ENCODE measurements at places on chromosomes 1 and 21.
A peak's percentile ranks its signal among the peaks of the same experiment; 100 is the strongest.

GRCh38 chr1:31924839-31925238, 13.3 kb downstream of the PTP4A2 start:
- DNase-seq, result no peak

DNA sequence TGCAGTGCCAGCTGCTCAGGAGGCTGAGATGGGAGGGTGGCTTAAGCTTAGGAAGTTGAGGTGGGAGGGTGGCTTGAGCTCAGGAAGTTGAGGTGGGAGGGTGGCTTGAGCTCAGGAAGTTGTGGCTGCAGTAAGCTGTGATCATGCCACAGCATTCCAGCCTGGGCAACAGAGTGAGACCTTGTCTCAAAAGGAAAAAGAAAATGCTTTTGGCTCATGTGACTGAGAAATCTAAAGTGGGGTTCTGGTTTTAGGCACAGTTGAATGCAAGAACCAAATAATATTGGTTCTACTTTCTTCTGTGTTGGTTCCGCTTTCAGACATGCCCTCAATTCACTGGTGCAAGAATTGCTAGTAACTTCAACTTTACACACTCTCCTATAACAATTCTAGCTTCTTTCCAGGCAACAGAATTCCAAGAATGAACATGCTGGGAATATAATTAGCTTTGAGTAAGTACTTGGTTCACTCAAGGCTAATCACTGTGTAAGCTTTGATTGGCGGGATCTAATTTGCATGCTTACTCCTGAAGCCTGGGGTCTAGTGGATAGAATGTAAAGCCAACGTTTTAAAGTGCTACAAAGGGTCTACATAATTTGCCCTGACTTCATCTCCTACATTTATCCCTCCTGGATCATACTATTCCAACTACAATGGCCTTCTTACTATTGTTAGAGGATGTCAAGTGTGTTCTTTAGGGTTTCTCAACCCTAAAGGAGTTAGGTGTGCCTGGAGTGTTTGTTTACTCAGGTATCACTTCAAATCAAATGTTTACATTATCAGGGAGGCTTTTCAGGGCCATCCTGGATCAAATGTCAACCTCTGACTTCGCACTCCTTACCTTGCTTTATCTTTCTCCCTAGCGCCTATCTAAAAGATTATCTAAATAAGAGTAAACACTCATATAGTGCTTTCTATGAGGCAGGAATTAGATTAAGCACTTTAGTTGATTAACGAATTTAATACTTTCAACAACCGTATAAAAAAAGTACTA, 115.1 kb downstream of the SLC16A1 start:
- no peak for DNase-seq

DNA sequence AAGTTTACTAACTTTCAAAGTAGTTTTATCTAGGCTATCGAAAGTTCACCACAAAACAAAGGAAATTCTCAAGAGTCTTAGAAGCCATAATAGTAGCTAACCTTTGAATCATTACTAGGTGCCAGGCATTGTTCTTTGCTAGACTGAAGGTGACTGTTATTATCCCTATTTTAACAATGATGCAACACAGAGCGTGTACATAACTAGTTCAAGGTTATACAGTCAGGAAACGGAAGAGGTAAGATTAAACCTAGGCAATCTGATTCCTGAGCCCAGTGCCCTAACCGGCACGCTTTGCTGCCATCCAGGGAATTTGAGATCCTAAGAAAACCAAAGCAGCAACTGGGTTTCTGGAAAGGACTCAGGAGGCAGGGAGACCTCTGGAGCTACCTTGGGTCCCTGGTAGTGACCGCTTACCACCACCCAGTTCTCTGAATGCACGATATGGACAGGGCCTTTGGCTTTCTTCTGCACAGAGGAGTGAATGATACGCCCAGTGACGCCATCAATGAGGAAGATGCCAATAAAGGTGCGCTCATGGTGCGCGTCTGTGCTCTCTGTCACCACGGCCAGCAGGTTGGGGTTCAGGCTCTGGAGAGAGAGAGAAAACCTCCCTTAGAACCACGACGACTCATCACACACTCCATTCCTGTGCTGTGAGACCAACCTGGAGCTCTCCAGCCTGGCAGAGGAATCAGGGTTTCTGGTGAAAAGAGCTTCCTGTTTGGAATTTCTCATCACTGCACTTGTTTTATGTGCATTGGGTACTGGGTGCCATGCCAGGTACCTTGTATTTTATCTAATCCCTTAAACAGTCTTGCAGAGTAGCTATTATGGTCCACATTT, 13.1 kb upstream of the UBR4 start:
- no peak for DNase-seq

- no peak for DNase-seq
Measured at GRCh38 chr1:157734321-157734720, 33.8 kb upstream of the FCRL3 start.

DNA sequence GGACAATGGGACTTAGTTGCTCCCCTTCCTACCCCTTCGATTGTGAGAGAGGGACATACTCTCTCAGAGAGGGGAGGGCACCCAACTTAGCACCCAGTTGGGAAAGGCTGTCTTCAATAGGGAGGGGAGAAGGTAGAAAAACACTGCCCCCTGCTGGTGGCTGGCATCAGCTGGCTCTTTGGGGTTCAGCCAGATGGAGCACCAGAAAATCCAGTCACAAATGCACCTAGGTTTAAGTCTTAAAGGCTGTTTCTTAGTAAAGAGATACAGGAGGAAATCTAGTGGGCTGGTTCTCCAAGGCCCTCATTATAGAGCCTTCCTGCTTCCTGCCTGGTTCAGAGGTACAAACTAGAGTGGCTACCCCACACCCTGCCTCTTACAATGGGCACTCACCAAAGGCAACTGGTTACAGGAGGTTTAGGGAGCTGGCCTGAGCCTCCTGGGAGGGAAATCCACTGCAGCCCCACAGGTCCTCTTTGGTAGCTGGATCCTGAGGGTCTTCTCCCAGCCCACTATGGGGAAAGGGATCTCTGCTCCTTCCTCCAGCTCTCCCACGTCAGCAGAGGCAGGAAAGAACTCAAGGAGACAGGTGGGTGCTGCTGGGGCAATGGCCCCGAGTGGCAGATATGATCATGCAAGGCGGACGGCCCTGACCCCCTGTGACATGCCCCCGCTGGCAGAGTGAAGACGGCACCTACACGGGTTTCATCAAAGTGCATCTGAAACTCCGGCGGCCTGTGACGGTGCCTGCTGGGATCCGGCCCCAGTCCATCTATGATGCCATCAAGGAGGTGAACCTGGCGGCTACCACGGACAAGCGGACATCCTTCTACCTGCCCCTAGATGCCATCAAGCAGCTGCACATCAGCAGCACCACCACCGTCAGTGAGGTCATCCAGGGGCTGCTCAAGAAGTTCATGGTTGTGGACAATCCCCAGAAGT, 28.3 kb downstream of the EIF2D start:
- peak; percentile 91 for DNase-seq

Measured in H1 (cell line).